ENCODE measurements at places on chromosomes 3 and 15.
A peak's percentile ranks its signal among the peaks of the same experiment; 100 is the strongest.

- H3K4me1 ChIP-seq = no peaks in the 10 kb centered on the region
- H3K27me3 ChIP-seq = no peaks in the 10 kb centered on the region
- no peaks in the 10 kb centered on the region for H3K36me3 ChIP-seq
Measured at GRCh38 chr15:61087573-61087972, 141.5 kb downstream of the RORA start.

- H3K27me3 ChIP-seq = no peaks in the 10 kb centered on the region
- no peak overlapping the region for H3K4me3 ChIP-seq
- DNase-seq = peak; percentile 31
- no peaks in the 10 kb centered on the region for H3K36me3 ChIP-seq
- no peak overlapping the region for H3K27ac ChIP-seq
- no peaks in the 10 kb centered on the region for H3K4me1 ChIP-seq
Measured at GRCh38 chr3:45760878-45761711, 35.2 kb downstream of the SLC6A20 start.

GRCh38 chr3:61664105-61664482 is 102.7 kb downstream of the PTPRG start:
- DNase-seq = no peak
- H3K4me1 ChIP-seq = no peaks in the 10 kb centered on the region
- no peak overlapping the region for H3K4me3 ChIP-seq
- no peaks in the 10 kb centered on the region for H3K36me3 ChIP-seq

- no peaks in the 10 kb centered on the region for H3K36me3 ChIP-seq
- no peak for DNase-seq
- H3K27ac ChIP-seq = no peak overlapping the region
- no peak overlapping the region for H3K4me3 ChIP-seq
- H3K27me3 ChIP-seq = no peaks in the 10 kb centered on the region
Measured at GRCh38 chr3:182521339-182521738, 272.0 kb upstream of the ATP11B start.

DNA sequence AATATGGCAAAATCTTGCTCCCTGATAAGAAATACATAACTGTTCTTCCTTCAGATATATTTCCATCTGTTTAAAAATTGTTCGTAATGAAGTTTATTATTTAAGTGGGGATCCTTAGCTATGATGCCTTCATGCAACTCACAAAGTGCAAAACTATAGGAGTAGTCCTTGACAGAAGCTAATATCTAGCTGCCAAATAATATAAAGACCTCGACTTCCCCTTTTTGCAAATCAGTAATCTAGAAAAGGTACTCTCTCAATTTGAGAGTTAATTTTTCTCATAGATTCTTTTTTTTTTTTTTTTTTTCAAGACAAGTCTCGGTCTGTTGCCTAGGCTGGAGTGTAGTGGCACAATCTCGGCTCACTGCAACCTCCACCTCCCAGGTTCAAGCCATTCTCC is 23.0 kb downstream of the SLTM start:
- H3K4me3 ChIP-seq = no peak overlapping the region
- no peak for DNase-seq
- no peaks in the 10 kb centered on the region for H3K27me3 ChIP-seq
- H3K36me3 ChIP-seq = peaks cover 21% of the 10 kb centered on the region
- peaks cover 21% of the 10 kb centered on the region for H3K4me1 ChIP-seq

DNA sequence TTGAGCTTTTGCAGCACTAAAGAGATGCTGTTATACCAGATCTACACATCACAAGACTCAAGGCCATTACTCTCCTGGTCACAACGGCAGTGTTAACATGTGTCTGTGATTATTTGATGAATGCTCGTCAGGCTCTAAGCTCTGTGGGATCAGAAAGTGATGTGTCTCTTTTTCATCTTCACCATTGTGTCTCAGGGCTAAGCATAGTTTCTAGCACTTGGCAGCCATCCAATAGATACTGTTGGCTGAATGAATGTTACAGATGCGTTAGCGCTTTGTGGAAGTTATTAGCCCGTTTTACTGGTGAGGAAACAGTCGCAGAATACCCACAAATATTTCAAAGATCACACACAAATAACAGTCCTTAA is 1.2 kb upstream of the FAM81A start:
- peaks cover 16% of the 10 kb centered on the region for H3K27me3 ChIP-seq
- peaks cover 9% of the 10 kb centered on the region for H3K4me1 ChIP-seq
- H3K27ac ChIP-seq = no peak overlapping the region
- no peak for DNase-seq
- no peaks in the 10 kb centered on the region for H3K36me3 ChIP-seq

GRCh38 chr3:13621381-13622221 is 72.7 kb downstream of the FBLN2 start:
- H3K27me3 ChIP-seq = no peaks in the 10 kb centered on the region
- peak; percentile 56 for DNase-seq
- no peaks in the 10 kb centered on the region for H3K36me3 ChIP-seq
- no peak overlapping the region for H3K4me3 ChIP-seq

DNA sequence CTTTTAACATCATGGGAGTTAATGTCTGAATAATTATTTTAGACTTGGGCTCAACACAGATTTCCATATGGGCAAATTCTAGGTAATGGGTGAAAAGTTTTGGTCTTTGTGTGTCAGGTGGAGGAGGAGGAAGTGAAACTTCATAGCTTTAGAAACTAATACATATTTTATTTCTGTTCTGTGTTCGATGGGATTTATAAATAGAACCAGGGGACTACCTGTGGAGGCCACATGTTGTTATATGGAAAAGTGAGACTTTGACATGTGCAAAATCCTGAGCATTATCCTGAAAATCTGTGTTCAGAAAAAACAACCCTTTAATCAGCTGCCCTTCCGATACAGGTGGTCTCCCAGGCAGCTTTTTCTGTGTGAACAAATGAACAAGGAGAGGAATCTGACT is 209.5 kb downstream of the SOX2 start:
- H3K27me3 ChIP-seq = no peaks in the 10 kb centered on the region
- no peak for DNase-seq
- H3K36me3 ChIP-seq = no peaks in the 10 kb centered on the region
- H3K4me3 ChIP-seq = no peak overlapping the region
- no peak overlapping the region for H3K27ac ChIP-seq
- H3K4me1 ChIP-seq = no peaks in the 10 kb centered on the region

- H3K4me1 ChIP-seq = no peaks in the 10 kb centered on the region
- no peaks in the 10 kb centered on the region for H3K27me3 ChIP-seq
- no peaks in the 10 kb centered on the region for H3K36me3 ChIP-seq
- no peak for DNase-seq
- H3K4me3 ChIP-seq = no peak overlapping the region
- H3K27ac ChIP-seq = no peak overlapping the region
Measured at GRCh38 chr15:82150645-82151044, 104.8 kb upstream of the MEX3B start.

DNA sequence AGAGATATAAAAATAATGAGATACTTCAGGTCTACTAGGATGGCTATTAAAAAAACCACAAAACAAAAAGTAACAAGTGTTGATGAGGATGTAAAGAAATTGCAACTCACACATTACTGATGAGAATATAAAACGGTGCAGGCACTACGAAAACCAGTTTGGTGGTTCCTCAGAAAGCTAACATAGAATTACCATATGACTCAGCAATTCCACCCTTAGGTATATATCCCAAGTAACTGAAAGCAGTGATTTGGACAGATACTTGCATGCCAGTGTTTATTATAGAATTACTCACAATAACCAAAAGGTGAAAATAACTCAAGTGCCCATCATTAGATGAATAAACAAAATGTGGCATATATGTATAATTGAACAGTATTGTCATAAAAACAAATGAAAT is 87.5 kb upstream of the MELTF start:
- H3K4me3 ChIP-seq = no peak overlapping the region
- H3K27me3 ChIP-seq = no peaks in the 10 kb centered on the region
- H3K4me1 ChIP-seq = no peaks in the 10 kb centered on the region

GRCh38 chr15:56877255-56877970 is 41.0 kb upstream of the TCF12 start:
- no peak overlapping the region for H3K27ac ChIP-seq
- H3K27me3 ChIP-seq = no peaks in the 10 kb centered on the region
- no peaks in the 10 kb centered on the region for H3K4me1 ChIP-seq
- DNase-seq = no peak

DNA sequence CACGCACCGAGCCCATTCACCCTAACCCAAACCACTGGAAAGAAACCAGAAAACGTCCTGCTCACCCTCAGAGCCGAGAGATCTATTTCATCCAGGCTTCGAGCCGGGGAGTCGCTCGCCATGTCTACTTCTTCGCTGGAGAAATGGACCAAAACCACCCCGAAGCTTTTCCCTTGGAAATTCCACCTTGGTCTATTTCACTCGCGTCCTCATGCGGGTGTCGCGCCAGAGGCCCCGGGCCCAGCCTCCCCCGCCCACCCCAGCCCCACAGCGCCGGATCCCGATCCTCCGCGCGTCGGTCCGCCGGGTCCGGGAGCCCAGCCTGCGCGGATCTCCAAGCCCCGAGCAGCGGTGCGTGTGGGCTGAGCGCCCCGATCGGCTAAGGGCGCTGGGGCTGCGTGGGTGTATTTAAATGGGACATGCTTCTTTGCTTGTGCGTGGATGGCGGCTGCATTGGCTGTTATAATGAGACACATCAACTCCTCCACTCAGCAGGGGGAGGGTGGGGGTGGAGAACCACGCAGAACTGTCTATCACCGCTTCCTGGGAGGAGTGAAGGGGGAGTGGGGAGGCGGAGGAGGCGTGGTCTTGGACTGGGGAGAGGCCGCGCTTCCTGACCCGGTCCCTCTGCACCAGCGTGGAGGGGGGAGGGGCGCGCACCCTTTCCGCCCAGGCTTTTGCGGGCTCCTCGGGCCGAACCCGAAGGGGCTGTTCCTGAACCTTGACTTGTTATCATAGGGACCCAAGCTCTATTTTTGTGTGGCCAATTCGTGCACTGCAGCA is at the start of gene TNIK:
TSS of gene TNIK (minus strand) at position 464 of the 783 bp plus-strand sequence. CDS start at position 122, 342 bp downstream.
- H3K27me3 ChIP-seq = no peaks in the 10 kb centered on the region
- peak within 1 kb of the TSS; percentile 75 for H3K4me3 ChIP-seq
- peak within 1 kb of the TSS; percentile 74 for H3K27ac ChIP-seq
- DNase-seq = peak; percentile 93
- H3K4me1 ChIP-seq = peaks cover 42% of the 10 kb centered on the region

- H3K4me1 ChIP-seq = no peaks in the 10 kb centered on the region
- no peaks in the 10 kb centered on the region for H3K27me3 ChIP-seq
- DNase-seq = no peak
Measured at GRCh38 chr15:25716414-25717126, 146.6 kb downstream of the ATP10A start.

GRCh38 chr3:99925584-99926230 is 108.0 kb downstream of the CMSS1 start:
- H3K4me1 ChIP-seq = no peaks in the 10 kb centered on the region
- no peak for DNase-seq
- H3K27ac ChIP-seq = no peak overlapping the region

DNA sequence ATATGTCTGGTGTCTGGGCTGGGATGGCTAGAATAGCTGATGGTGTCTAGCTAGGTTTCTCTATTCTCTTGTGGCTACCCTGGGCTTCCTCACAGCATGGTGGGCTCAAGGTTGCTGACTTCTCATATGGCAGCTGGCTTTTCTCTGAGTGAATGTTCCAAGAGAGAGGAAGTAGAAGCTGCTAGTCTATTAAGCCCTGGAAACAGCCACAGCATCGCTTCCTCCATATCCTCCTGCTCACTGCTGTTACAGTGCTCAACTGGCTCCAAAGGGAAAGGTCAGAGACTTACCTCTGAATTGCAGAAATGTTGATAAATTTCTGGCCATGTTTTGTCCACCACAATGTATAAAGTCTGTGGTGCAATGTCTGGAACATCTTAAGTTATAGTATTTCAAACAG is 299.9 kb upstream of the ADAMTS9 start:
- DNase-seq = no peak
- H3K4me1 ChIP-seq = no peaks in the 10 kb centered on the region
- no peak overlapping the region for H3K27ac ChIP-seq
- no peak overlapping the region for H3K4me3 ChIP-seq
- no peaks in the 10 kb centered on the region for H3K36me3 ChIP-seq
- no peaks in the 10 kb centered on the region for H3K27me3 ChIP-seq

GRCh38 chr15:63065262-63066221 is 23.0 kb downstream of the TPM1 start:
- no peak overlapping the region for H3K4me3 ChIP-seq
- no peak for DNase-seq
- H3K4me1 ChIP-seq = no peaks in the 10 kb centered on the region
- no peaks in the 10 kb centered on the region for H3K27me3 ChIP-seq
